ENCODE measurements at places on chromosomes 5 and 9. TPM values are rescaled to one million over a fixed set of nuclear protein-coding genes. Genes with fewer than 3 reads are reported as not detected.

PHF24 gene
- total RNA-seq, result not detected

DNA sequence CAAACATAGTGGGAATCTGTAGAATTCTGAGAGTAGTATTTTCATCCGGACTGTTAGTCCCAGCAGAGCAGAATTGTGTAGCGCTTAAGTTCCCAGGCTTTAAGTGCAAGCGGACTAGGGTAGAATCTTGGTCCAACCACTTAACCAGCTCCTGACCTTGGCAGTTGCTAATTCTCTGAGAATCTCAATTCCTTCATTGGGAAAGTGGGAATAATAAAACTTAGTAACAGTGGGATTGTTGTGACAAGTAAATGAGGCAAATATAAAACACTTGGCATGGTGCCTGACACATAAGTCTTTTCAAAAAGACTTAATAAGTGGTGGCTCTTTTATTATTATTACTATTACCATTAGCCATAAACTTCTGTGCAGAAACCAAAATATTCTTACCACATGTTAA lies 8.4 kb upstream of the SLC1A3 start:
- DNase-seq, result no peak

NR5A1 gene
- total RNA-seq, result not detected

IARS1 gene
- total RNA-seq, result 140 TPM

IFNA13 gene
- not detected for total RNA-seq

CNOT8 gene
- 96.2 TPM for total RNA-seq

- DNase-seq, result no peak
These were observed 26.6 kb downstream of the PTPDC1 start for GRCh38 chr9:94110821-94111252.

PCDHGA7 gene
- 0.30 TPM for total RNA-seq

All from naive thymus-derived CD4-positive, alpha-beta T cell (primary cell).